ENCODE measurements at places on chromosomes 16 and 17.

DNA sequence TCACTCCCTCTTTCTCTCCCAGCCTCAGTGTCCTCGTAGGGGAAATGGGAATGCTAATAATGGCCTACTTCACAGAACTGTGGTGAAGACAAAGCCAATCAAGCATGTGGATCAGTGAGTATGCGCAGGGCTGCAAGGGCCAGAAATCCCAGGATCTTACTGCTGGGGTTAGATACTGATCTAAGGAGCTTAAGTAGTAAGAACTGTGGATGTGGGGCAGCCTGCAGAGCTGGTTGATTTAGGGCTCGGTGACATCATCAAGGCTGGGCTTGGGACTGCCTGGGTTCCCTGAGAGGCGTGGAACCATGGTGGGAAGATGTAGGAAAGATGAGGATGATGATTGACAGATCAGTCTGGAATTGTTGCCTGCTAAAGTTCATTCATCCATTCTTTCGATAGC lies 25.6 kb downstream of the GOSR2 start:
- no peak for DNase-seq

GRCh38 chr17:40735016-40735415 lies 20.1 kb downstream of the KRT25 start:
- no peak for DNase-seq

GRCh38 chr17:8753136-8753975 lies 5.0 kb downstream of the SPDYE4 start:
- no peak for DNase-seq

DNA sequence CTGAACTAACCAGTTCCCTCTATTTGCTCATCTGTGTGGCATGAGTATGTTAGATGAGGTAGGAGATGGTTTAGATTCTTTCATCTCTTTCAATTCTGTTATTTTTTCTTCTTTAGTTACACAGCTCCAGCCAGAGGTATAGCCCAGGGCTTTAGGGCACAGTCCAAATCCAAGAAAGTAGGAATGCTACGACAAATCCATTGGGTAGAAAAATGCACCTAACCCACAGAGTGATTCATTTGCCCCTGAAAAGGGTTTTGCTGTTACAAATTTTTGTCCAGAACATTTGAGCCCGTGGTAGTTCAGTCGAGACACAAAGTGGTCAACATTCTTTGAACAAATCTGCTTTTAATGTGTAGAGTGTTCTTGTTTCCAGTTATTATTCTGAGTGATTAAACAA lies 250.7 kb downstream of the HS3ST3A1 start:
- no peak for DNase-seq

- DNase-seq = no peak
Observed at GRCh38 chr17:65593855-65594845, 32.7 kb upstream of the AXIN2 start.

GRCh38 chr16:19104607-19105006 lies 9.2 kb upstream of the ITPRIPL2 start:
- no peak for DNase-seq

Measured in B cell (primary cell).